ENCODE measurements at places on chromosomes 3 and 15.

- DNase-seq: no peak
These were observed 32.5 kb downstream of the BCL2L10 start for GRCh38 chr15:52080031-52080430.

DNA sequence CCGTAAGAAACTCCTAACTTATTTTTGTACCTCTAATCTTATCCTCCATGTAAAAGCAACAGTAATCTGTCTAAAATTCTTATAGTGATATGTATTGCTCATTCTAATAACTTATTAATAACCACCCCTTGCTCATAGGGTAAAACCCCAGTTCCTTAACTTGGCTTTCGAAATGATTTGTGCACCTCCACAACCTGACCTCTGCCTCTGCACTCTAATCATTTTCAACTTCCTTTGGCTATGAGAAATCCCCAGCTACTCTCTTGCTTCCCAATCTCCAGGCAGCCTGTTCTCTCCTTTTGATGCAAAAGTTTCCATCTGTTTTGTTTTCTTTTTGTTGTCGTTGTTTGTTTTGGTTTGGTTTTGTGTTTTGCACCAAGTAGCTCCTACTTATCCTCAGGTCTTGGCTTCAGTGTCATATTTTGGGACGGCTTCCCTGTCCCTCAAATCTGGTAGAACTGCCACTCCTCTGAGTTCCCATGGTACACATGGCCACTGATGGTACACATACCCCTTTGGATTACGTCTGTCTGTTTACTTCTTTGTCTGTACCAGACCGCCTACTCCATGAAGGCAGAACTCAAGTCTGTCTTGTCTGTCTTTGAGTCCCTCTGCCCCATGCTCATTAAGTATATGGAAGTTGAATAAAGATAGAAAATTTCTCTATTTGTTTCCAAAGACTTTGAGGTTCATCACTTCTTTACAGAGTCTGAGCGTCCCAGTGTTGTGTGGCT lies 105.6 kb upstream of the TGFBR2 start:
- DNase-seq: no peak

DNA sequence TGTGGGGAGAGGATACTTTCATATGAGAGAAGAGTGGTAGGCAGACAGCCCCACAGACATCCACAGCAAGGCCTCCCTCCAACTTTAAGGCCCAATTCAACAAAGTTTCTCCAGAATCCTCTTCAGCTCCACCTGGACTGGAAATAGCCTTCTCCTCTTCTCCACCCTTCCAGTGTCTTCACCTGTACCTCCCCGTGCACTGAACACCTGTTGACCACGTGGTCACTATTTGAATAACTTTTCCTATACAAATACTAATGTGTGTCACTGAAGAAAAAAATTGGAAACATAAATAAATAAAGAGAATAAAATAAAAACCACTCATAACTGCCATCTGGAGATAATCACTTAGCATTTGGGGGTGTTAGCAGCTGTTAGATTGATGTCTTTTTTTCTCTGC lies 52.9 kb downstream of the CCNL1 start:
- DNase-seq: no peak

DNA sequence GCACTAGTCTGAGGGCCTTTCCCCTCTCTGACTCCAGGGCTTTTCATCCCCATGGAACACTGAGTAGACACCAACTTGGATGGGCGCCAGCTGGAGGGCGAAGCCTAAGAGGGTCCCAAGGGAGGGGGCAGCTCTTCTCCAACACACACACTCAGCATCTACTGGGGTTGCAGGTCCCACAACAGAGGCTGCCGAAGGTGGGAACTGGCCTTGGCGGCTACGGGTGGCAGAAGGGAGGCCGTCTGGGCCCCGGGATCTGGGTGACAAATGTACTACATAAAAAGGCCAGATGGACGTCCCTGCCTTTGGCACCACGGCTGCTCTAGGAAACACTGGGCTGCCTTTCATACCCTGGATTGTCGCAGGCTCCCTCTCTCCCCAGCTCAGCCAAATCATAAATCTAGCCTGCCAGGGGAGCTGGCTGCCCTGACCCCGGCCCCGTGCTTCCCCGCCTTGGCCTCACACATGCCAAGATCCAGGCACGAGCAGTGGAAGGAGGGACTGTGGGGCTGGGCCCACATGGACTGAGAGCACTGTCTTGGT lies 31.5 kb downstream of the SEMA5B start:
- no peak for DNase-seq

DNA sequence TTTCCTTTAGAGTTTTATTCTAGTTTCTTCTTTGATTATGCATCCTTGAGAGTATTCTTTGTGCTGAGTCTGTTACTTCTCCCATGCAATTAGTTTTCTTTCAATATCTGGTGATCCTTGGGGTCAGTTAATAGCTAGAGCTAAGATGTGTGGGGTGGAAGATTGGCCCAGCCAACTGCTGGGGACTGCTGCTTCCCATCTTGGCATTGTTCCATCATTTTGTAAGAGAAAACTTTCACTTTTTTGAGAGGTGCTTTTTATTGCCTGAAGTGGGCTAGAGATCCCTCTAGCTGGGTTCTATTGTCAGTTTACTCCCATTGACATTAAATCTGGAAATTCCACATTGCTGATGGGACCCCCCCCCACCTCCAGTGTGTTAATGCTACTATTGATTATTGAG lies 15.4 kb downstream of the BCL2L10 start:
- no peak for DNase-seq

GRCh38 chr3:25503898-25504301 lies 75.8 kb downstream of the RARB start:
- DNase-seq: no peak

DNA sequence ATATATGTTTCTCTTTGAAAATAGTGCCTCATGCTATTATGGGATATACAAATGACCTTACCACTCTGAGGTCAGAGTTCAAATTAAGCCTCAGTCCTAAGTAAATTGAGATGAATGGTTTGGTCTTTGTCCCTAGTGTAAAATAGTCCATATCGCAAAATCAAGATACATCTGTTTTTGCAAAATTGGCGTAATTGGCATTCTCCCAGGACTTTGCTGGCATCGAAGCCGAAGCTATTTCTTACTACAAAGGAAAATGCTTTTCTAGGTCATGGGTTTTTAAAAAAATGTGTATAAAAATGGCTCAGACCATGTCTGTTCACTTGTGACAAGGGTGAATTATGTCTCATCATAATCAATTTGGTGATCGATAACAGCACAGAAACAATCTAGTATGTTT lies 25.9 kb downstream of the ROBO2 start:
- no peak for DNase-seq

GRCh38 chr3:126394179-126394976 lies at the start of gene CFAP100:
Gene CFAP100 (plus strand): TSS chr3:126394909. CDS start chr3:126396001, 1,092 bp downstream.
- DNase-seq: no peak

- no peak for DNase-seq
These were observed 29.3 kb upstream of the MYO1E start for GRCh38 chr15:59401824-59402569.

GRCh38 chr3:23739536-23739935 lies 66.2 kb upstream of the UBE2E1 start:
- DNase-seq: no peak

DNA sequence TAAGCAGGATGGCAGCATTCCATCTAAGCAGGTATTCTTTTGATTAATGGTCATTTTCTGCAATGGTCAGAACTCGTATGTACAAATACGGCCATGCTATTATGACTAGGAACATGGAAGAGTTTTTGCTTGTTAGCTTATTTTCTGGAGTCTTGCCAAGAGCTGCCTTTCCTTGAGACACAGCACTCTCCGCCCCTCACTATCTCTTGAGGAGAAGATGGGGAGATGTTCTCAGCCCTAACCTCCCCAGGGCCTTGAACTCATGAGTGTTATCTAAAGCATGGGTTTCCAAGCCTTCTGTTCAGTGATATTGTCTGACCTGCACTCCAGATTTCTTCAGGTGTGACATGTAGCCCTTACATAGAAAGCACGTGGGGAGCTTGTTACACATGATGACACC lies 65.9 kb upstream of the ACTC1 start:
- DNase-seq: no peak

GRCh38 chr3:189239616-189240015 lies 67.8 kb downstream of the TPRG1 start:
- no peak for DNase-seq

DNA sequence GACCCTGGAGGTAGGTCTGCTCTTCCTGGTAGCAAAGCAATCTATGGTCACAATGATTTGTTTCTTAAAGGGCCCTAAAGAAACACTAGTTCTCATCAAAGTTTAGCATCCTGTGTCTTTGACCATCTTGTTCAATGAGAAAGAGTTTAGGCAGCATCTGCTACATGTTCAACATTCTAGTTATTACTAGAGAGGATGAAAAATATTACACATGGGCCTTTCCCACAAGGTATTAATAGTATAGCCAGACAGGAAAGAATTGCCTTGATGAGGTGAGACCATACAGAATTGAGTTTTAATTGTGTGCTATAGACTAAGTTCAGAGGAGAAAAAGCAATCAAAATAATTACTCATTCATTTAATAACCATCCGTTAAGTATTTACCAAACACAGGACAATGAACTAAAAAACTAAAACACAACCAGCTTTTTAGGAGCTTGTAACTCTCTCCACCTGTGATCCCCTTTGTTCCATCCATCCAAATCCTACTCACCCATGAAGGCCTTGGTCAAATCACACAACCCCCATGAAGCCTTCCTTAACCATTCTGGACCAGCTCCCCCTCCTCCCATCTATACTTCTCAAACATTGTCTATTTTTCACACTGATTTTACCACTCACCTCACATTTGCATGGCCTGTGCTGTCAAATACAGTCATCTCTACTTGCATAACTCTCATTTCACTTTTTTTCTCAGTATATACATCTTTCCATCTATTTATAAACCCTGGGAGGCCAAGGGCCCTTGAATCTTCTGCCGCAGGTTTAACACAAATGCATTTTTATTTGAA lies 122.9 kb downstream of the RORA start:
- DNase-seq: no peak

- no peak for DNase-seq
These were observed 405.9 kb downstream of the SOX2 start for GRCh38 chr3:182117583-182117982.

DNA sequence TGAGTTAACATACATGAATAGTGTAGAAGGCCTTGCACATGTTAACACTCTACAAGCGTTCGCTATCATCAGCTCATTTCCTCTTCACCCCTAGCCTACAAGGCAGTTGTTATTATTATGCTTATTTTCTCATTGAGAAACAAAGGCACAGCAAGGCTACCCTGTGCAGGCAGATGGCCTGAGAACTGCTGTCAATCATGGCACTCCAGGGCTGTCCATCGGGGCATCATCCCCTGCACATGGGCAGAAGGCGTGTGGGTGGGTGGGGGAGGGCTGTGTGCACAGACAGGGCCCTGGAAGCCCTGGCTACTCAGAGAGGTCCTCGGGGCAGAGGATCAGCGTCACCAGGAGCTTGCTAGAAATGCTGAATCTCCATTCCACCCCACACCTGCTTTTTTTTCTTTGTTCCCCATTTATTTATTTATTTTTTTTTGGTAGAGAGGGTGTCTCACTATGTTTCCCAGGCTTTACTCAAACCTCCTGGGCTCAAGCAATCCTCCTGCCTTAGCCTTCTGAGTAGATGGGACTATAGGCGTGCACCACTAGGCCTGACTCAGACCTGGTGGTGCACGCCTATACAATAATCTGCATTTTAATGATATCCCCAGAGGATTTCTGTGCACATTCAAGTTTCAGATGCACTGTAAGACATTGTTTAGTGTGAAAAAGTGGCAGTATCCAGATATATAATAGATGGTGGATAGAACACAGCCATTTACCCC lies 9.6 kb upstream of the ZXDC start:
- DNase-seq: no peak

DNA sequence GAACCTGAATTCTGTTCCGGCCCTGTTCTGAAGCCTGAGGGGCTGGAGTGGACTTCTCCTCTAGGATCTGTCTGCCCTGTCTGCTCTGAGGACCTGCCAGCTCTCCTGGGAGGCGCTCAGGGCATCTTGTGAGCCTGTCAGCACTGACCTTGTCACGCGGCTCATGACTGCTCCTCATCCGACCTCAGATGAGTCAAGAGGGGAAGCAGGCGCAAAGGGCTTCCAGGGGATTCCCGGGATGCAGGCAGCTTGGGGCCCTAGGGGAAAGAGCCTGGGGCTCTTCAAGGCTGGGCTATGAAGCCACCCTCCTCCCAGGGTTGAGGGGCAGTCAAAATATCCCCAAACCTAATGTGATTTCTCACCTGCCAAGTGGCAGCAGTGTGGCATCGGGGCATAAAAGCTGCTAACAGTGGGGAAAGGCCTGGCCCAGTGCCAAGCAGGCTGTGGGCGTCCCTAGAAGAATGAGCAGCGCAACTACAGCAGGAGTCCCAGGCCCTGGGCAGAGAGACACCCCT lies 27.6 kb upstream of the ANKDD1A start:
- DNase-seq: peak; percentile 46

- no peak for DNase-seq
These were observed 89.6 kb downstream of the PDZRN3 start for GRCh38 chr3:73535137-73535536.

GRCh38 chr3:179956416-179956830 lies 80.3 kb downstream of the PEX5L start:
- no peak for DNase-seq

DNA sequence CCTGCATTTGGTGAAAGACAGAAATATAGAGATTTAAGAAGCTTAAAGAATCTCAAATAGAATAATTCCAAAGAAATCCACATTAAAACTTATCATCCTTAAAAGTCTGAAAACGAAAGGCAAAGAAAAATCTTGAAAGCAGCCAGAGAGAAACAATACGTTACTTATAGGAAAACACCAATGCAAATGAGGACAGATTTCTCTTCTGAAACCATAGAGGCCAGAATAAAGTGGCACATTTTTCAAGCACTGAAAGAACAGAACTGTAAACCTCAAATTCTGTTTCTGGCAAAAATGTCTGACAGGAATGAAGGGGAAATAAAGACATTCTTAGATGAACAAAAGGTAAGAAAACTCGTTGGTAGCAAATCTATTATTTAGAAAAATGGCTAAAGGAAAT lies 13.8 kb upstream of the ACTC1 start:
- DNase-seq: no peak

DNA sequence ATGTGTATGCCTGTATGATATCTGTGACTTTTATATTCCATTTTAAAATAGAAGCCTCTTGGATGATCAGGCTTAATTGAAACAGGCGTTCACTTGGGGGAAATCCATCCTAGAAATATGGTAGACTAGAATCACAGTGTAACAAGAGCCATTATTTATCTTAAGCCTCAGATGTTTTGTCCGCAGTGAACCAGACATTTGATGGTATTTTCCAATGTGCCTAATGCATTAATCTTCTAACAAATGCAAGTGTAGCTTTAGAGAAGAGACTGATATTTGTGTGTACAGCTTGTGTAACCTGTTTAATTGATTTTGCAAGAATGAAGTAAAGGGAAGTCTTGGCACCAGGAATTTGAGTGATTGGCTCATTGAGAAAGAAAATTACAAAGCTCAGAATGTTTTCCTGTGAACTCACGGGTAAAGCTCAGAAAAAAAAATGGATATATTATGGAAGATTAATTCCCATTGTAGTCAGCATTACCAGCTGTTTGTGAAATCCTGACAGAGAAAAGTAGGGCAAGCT lies 155.7 kb downstream of the SV2B start:
- DNase-seq: no peak

- no peak for DNase-seq
These were observed 31.6 kb downstream of the CBLB start for GRCh38 chr3:105837143-105837740.

GRCh38 chr15:76898102-76898501 lies 7.0 kb downstream of the SCAPER start:
- no peak for DNase-seq

- DNase-seq: no peak
These were observed 392.7 kb upstream of the TBL1XR1 start for GRCh38 chr3:177589911-177590381.
